ENCODE measurements at places on chromosomes 11 and 22.

- DNase-seq = no peak
These were observed 8.7 kb downstream of the ROBO3 start for GRCh38 chr11:124873951-124874350.

- DNase-seq = no peak
These were observed 1196.2 kb upstream of the TENM4 start for GRCh38 chr11:80636999-80637398.

DNA sequence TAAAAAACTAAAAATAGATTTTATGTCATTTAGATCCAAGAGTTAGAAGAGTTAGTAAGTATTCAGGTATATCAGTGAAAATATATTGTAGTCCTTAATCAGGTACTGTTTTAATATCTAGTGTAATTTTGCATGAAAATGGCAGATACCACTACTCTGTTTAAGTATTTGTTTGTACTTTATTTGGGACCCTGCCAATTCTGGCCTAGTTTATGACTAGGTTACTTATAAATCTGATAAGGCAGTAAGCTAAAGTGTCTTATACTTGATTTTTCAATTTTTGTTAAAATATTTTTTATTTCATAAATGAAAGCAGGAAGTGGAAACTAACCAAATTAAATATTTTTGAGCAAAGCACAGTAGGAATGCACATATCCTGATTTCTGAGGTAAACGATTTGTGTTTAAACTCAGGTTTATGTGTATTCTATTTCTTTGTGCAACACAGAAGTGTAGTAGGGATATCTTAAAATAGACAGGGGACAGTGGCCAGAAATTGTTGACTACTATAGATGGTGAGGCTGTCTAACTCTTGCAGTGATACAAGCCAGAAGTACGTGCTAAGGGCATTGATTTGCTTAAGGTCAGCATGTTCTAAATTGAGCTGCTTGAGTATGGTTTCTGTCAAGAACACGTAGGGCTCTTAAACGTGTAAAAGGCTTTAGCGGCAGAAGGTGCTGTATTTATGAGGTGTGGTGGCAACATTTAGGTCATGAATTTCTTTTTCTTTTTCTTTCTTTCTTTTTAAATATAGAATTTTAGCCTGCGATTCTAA lies 34.0 kb downstream of the HIPK3 start:
- DNase-seq = no peak

DNA sequence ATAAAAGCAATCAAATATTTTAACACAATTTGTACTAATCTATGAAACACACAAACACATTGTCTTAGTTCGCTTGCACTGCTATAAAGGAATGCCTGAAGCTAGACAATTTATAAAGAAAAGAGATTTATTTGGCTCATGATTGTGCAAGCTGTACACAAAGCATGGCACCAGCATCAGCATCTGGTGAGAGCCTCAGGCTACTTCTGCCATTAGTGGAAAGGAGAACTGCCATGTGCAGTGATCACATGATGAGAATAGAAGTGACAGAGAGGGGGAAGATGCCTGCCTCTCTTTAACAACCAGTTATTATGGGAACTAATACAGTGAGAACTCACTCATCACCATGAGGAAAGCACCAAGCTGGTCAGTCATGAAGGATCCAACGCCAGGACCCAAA lies 105.1 kb downstream of the GUCY1A2 start:
- DNase-seq = no peak

- no peak for DNase-seq
These were observed 68.2 kb downstream of the PPP2R1B start for GRCh38 chr11:111697933-111698371.

DNA sequence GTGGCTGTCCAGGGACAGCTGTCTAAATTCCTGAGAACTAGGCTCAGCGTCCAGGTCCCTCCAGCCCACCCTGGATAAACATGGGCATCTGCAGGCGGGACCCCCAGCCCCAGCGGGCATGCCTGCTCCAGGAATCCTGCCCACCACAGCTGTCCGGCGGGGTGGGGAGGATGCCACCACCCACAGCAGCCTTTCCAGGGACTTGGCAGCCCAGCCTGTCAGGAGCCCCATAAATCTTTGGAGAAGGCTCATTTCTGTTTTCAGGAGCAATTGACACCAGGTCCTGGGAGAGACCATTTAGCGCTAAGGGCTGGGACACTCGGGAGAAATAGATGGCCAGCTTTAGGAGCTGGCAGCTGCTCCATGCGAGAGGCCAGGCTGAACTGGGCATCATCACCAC lies 358.9 kb downstream of the CADM1 start:
- no peak for DNase-seq

GRCh38 chr22:44438481-44439131 lies 59.4 kb downstream of the RTL6 start:
- no peak for DNase-seq

- DNase-seq = no peak
These were observed 977 bp upstream of the PGGHG start for GRCh38 chr11:287821-288477.

GRCh38 chr11:36304351-36304750 lies 8.3 kb downstream of the PRR5L start:
- DNase-seq = peak; percentile 30

- DNase-seq = no peak
These were observed 21.9 kb downstream of the ATG16L2 start for GRCh38 chr11:72836111-72836510.

DNA sequence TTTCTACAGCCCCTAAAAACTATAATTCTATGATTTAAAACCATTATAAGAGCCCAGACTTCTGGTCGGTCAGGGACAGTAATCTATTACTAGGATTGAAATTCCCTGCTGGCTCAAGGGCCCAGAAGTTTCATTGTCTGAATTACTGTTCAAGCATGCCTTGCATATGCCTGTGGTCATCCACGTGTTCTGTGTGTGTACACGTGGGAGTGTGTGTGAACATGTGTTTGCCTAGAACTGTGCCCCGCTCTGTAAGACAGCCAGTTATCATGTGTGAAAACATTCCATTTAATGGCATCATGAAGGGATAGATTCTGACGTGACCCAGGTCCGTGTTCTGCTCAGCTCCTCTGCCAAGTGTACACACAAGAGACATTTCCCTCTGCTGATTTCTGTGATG lies 189.3 kb upstream of the NECTIN1 start:
- DNase-seq = no peak

- no peak for DNase-seq
These were observed 78.9 kb downstream of the KCNC1 start for GRCh38 chr11:17813391-17814059.

DNA sequence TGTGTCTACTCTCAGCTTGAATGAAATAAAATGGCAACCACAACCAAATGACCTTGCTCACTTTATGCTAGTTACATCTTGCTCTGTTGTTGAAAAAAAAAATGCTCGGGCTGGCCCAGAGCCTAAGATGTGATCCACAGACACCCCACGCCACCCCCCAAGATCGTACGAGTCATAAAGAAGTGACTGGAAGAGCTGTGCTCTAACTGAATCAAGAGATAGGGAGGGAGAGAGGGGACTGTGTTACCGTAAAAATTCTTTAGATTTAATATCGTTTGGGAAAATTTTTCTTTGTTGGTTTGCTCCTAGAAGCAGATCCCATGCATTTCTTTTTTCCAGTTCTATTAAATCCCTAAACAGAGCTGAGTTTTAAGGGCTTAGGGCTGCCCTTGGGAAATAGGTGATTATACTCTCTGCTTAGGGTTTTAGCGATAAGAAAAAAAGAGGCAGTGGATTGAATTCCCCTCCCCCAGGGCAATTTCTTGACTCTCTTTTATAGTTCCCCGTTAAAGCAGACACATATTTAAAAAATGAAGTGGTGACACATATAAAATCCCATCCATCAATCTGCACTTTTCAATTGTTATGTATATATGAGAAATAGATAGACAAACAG lies 14.5 kb downstream of the MAML2 start:
- DNase-seq = no peak

- DNase-seq = no peak
These were observed 57.9 kb upstream of the FSHB start for GRCh38 chr11:30172883-30173311.

DNA sequence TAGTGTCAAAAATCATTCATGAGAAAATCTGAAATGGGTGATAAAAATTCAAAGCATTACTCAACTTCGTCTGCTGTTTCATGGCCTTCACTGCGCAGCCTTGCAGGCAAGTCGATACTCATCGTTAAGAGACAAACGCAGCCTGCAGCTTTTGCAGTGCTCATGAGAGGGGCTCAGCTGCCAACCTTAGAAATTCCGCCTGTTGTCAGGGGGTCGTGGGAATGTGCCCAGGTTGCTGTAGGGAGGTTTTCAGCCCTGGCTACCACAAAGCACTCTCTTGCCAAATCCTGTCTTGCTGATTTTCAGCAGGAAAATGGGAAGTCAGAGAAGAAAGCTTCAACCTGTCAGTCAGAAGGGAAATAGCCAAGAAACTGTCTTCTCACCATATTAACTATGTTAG lies 25.4 kb upstream of the GRAMD1B start:
- DNase-seq = no peak

- DNase-seq = no peak
These were observed 26.3 kb downstream of the FAM118A start for GRCh38 chr22:45335854-45336522.

GRCh38 chr11:108286370-108286769 lies 63.5 kb downstream of the ATM start:
- no peak for DNase-seq

DNA sequence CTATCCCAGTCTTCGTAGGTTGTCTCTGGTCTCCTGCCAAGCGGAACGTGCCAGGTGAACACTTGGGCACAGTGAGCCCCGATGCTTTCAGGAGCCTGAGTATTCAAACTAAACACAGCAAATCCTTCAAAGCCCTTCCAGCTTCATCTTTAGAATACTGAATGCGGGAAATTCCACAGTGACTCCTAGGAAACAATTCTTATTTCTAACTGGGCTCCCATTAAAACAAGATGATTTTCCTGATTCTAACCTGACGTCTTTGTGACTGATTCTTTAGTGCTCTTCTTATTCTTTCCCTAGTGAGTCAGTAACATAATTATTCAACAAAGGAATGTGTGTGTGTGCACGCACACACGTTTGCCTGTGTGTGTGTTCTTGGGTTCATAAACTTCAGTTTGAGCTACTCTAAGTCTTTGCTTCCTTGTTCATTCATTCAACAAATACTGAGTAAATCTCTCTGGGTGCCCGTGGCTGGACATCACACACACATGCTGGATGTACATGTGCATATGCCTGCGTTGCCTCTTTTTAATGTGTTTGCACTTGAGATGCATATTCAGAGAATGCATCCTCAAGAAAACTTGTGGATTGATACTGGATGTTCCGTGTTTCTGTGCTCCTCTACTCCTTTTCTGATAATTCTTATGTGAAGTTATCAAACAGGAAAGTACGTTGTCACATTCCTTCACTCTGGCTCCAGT lies 134.5 kb downstream of the WNT7B start:
- no peak for DNase-seq

Data from AG08395 (cell line).